Kidney (tissue), 22 donors: ENCODE measurements at places on chromosomes 7 and 10. TPM values are rescaled to one million over a fixed set of nuclear protein-coding genes. Genes with fewer than 3 reads are reported as not detected.
A peak's percentile ranks its signal among the peaks of the same experiment; 100 is the strongest.

ACTA2 gene
- 471 TPM for total RNA-seq

EN2 gene
- total RNA-seq, result 0.13 TPM

SORCS1 gene
- 0.76 TPM for total RNA-seq

CALML5 gene
- total RNA-seq, result not detected

SFXN4 gene
- total RNA-seq, result 21.9 TPM

SMURF1 gene
- total RNA-seq, result 29.8 TPM

CRYGN gene
- 0.22 TPM for total RNA-seq

GRCh38 chr7:43850348-43851116 is 18.8 kb downstream of the MRPS24 start:
- no peak for DNase-seq
- no peaks in the 10 kb centered on the region for H3K27me3 ChIP-seq
- H3K4me1 ChIP-seq, result no peaks in the 10 kb centered on the region

GRCh38 chr10:11602919-11603523 is 8.4 kb downstream of the USP6NL start:
- peak; percentile 75 for DNase-seq
- H3K36me3 ChIP-seq, result no peaks in the 10 kb centered on the region
- no peak overlapping the region for H3K27ac ChIP-seq

DNA sequence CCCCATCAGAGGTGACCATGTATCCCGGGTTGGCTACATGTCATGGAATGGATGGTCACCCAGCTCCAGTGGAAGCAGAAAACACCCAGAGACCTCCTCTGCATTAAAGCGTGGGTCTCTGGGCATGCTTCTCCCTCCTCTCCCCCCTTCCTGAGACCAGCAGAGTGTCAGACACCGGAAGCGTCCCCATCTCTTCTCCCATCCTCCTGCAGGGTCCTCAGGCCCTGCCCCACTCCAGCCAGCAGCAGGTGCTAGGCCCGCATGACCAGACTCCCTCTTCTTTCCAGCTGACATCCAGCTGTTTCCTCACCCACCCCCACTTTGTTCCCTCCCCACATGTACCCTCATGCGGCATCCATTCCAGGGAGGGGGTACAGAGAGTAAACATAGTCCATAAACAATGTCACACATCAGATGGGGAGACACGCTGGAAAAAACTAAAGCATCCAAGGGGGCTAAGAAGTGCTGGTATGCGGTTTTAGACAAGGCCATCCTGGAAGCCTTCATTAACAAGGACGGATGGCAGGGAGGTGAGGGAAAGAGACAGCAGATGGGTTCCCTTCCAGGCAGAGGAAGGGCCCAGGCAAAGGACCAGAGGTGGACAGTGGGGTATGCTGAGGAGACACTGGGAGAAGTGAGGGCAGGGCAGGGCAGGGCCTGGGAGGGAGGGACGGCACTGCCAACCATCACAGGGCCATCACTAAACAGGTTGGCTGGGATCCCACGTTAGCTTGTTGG is 12.5 kb upstream of the SLC18A3 start:
- no peaks in the 10 kb centered on the region for H3K36me3 ChIP-seq
- H3K27me3 ChIP-seq, result no peaks in the 10 kb centered on the region
- no peak for DNase-seq
- no peak overlapping the region for H3K27ac ChIP-seq

DNA sequence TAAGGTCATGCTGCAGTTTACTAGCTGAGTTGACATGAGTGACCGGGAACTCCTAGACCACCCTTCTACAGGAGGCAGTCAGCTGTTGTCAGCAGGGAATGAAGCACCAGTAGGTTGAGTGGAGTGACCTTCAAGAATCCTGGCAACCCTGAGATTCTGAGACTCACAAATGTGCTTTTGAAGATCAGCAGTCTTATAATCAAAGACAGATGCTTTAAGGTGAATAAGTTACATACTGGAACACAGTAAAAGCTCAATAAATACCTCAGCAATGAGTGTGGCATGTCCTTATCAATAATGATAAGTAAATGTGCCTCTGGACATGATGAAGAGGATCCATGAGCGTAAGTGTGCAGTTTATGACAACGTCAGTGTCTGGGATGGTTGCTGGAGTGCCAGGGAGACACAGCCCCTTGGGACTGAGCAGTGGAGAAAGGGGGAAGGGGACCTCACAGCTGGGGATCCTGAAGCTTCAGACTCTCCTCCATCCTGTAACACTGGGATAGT is 11.9 kb upstream of the OR6V1 start:
- H3K4me3 ChIP-seq, result no peak overlapping the region
- H3K27ac ChIP-seq, result no peak overlapping the region
- H3K36me3 ChIP-seq, result no peaks in the 10 kb centered on the region
- no peak for DNase-seq

GRCh38 chr7:18655506-18655905 is 160.0 kb downstream of the HDAC9 start:
- no peak overlapping the region for H3K4me3 ChIP-seq
- H3K27ac ChIP-seq, result no peak overlapping the region
- H3K27me3 ChIP-seq, result no peaks in the 10 kb centered on the region
- no peaks in the 10 kb centered on the region for H3K4me1 ChIP-seq
- H3K36me3 ChIP-seq, result no peaks in the 10 kb centered on the region

- no peak overlapping the region for H3K4me3 ChIP-seq
- DNase-seq, result no peak
- no peaks in the 10 kb centered on the region for H3K4me1 ChIP-seq
- H3K27me3 ChIP-seq, result no peaks in the 10 kb centered on the region
- H3K36me3 ChIP-seq, result no peaks in the 10 kb centered on the region
- no peak overlapping the region for H3K27ac ChIP-seq
Measured at GRCh38 chr10:127332631-127333030, 136.2 kb upstream of the INSYN2A start.

GRCh38 chr10:71982269-71983178 is 18.3 kb downstream of the CHST3 start:
- H3K27me3 ChIP-seq, result no peaks in the 10 kb centered on the region
- no peak overlapping the region for H3K27ac ChIP-seq
- H3K4me1 ChIP-seq, result peaks cover 35% of the 10 kb centered on the region
- H3K36me3 ChIP-seq, result no peaks in the 10 kb centered on the region
- no peak overlapping the region for H3K4me3 ChIP-seq

DNA sequence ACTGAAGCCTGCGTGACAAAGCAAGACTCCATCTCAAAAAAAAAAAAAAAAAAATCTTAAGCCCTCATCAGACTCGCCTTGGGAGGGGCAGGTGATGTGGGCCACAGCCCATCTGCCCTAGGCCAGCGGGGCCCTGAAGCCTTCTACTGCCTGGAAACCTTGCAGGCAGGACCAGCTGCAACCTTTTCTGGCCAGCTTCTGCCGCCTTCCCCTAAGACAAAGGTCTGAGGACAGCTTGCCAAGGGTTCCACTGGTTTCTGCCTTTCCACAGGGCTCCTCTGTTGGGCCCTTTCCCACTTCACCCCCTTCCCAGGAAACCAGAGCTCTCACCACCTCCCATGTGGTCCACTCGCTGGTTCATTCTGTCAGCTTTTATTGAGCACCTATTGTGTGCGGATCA is 35.2 kb downstream of the UBTD1 start:
- H3K4me3 ChIP-seq, result no peak overlapping the region
- H3K4me1 ChIP-seq, result peaks cover 11% of the 10 kb centered on the region
- no peaks in the 10 kb centered on the region for H3K36me3 ChIP-seq

DNA sequence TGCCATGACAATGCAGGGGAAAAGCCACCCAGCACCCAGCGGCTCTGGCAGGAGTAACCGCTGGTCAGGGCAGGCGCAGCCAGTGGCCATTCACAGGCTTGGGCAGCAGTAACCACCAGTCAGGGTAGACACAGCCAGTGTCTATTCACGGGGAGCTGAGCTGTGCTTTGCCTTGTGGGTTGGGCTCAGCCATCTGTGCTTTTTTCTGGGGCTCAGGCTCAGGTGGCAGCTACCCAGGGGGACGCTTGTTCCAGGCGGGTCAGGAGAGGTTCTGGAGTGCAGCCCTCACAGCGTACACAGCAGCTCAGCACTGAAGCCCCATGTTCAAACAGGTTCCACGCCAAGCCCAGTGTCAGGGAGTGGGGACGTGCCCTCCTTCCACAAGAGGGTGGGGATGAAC is 28.5 kb downstream of the FOXL3 start:
- no peak overlapping the region for H3K4me3 ChIP-seq
- no peaks in the 10 kb centered on the region for H3K27me3 ChIP-seq

- no peaks in the 10 kb centered on the region for H3K4me1 ChIP-seq
- H3K27ac ChIP-seq, result no peak overlapping the region
- H3K27me3 ChIP-seq, result no peaks in the 10 kb centered on the region
- DNase-seq, result no peak
- H3K4me3 ChIP-seq, result no peak overlapping the region
Measured at GRCh38 chr7:90965211-90965610, 299.0 kb upstream of the FZD1 start.
